ENCODE measurements at places on chromosomes 13 and 19.

- DNase-seq = peak; percentile 60
Measured at GRCh38 chr19:12064590-12065538, at the start of gene ZNF844. Gene ZNF844 (plus strand): TSS chr19:12064731. CDS start chr19:12064874, 143 bp downstream.

DNA sequence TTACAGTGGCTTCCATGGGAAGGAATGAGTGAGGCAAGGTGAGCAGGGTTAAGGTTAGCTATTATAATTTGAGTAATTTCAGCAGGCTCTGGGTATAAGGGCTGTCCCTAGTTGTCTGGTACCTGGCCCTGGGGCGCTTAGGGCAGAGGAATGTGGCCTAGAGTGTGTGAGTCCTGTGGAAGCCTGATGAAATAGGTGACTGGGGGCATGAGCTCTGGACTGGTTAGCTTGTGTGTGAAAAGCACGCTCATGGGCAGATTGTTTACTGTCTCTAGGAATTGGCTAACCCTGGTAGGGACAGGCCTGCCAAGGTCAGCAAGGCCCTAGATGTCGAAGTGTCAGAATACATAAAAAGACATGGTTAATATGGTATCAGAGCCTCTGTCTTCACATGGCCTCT, 42.5 kb downstream of the SPRYD7 start:
- no peak for DNase-seq

DNA sequence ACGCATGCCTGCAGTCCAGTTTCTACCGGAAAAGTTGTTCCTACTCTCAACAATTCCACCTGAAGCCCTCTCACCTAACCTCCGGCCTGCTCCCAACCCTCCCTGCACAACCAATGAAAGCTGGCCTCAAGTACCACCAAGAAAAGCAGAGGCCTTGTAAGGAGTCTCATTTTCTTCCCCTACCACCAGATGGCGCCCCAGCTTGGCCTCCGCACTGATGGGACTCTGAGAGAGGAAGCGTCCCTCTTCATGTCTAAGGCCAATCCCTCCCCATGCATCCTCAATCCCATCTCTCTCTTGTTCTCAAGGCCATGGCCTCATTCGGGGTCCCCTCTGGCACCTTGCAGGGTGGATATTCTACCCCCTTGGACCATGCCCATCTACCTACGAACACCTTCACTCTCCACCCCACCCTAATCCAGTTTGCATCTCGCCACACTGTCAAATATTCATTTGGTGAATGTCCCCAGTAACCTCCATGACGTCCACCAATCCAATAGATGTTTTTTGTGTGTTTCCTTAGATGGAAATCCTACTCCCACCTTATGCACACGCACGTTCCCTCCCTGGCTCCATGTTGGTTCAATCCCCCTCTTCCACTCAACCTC, 412.8 kb downstream of the ZNF536 start:
- DNase-seq = peak; percentile 31

DNA sequence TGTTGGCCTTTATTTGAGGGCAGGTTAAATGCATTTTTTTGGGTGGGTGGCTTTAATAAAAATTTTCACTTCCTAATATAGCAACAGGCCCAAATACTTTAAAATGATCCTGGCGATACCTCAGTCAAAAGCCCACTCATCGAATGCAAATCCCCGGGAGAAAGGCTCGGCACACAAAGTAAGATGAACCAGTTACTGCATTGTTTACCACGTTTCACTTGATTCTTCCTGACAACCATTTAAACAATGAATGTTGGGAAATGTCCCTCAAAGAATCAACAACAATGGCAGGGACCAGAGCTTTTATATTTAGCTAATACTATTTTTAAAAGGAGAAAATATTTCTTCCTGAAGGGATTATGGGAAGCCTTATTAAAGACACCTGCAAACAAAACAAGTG, 187.7 kb downstream of the ABCC4 start:
- DNase-seq = no peak

DNA sequence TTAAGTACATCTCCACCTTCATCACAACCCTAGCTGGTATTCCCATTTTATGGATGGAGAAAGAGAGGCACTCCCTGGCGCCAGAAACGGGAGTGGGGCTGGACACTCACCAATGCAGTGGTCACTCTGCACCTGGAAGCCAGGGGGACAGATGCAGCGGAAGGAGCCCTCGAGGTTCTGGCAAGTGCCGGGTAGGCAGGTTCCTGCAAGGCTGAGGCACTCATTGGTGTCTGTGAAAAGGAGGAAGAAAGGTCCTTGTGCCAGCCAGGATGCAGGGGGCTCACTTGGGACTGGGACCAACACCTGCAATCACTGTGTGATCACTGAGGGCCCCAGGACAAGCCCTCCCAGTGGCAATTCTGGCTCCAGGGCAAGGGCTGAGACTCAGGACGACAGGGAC, 41.8 kb downstream of the CCL25 start:
- no peak for DNase-seq
